ENCODE measurements at places on chromosomes 3 and 15.

GRCh38 chr3:189289251-189289650, 117.5 kb downstream of the TPRG1 start:
- DNase-seq = no peak

DNA sequence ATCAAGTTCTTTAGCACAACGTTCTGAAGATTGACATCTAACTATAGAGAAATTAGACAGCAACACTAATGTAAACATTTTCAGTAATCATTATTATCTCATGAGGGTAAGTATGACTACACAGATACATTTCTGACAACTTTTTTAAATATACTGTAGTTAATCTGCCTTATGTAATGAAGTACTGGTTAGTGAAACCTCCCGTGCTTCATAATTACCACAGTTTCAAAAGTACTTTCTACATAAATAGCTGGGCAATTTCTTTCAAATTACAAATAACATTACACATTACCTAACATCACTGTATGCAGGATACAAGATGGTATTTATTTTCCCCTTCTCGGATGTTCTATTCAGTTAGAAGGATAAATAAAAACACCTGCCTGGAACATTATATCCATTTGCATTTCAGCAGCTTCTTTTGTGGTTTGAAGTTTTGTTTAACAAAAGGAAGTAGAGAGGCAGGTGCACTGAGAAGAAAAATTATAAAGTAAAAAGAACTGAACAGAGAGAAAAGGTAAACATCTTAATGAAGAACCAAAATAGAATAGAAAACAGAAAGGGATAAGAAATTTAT, 1241.5 kb upstream of the GBE1 start:
- no peak for DNase-seq

GRCh38 chr3:177525414-177525813, 328.1 kb upstream of the TBL1XR1 start:
- DNase-seq = no peak

- no peak for DNase-seq
Observed at GRCh38 chr3:66261355-66261754, 40.6 kb downstream of the SLC25A26 start.

GRCh38 chr3:46438831-46439230, 25.9 kb downstream of the LTF start:
- DNase-seq = no peak

DNA sequence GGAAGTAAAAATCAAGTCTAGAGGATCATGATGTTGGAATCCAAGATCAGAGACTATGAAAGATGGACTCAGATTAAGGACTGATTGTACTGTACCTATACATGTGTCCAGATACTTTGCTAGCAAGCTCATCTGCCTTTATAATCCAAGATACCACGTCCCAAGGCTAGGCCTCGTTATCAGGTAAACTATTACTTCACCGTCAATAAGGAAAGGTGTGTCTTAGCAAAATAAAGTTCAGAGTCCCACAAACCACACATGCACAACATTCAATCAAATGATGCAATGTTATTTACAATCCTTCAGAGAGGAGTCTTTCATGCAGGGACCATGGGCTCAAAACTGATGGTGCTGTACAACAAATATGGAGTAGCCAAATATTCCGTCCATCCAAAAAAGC, 1092.9 kb downstream of the IGSF11 start:
- DNase-seq = no peak

DNA sequence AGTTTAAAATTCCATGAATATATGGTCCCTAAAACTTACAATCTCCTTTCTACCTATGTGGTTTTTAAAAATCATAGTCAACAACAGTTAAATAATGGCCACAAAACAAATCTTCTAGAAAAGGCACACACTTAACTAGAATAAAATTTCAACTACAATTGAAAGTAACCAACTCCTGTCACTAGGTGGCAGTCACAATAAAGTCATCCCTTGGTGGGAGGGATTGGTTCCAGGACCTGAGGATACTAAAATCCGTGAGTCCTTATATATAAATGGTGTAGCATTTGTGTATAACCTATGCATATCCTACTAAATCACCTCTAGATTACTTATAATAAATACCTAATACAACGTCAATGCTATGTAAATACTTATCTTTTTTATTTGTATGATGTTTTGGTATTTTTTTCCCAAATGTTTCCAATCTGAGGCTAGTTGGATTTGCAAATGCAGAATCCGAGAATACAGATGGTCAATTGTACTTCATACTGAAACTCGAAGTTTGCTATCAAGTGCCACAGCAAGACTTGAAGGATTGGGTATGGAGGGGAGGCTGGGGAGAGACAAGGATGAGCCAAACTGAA, 172.6 kb downstream of the FMN1 start:
- DNase-seq = no peak

All from upper lobe of right lung (tissue), 1 donor.